ENCODE measurements at places on chromosomes 2 and 18.

DNA sequence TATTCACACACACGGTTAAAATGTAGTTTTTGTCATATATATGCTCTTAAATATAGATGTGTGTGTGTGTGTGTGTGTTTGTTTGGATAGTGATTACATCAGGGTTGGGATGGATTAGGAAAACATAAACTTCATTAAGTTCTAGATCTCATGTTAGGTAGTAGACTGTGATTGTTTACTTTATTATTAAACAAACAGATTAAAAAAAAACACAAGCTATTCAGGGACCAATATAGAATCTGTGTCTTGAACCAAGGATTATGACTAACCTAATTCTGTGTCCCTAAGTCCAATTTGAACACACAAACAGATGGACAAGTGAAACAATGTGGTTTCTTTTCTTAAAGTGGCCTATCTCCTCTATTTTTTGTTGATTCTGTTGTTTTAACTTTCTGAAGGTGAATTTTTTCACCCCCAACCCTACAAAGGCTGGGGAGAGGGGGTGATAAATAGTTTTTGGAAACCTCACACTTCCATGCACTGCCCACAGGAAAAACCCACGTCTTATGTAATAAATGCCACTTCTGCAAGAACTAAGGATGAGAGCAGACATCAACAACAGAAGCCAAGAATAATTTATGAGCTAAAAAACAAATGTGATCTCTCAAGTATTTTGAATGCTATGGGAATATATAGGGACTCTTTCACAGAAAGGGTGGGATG lies 40.7 kb downstream of the IL1R2 start:
- no peak for DNase-seq

DNA sequence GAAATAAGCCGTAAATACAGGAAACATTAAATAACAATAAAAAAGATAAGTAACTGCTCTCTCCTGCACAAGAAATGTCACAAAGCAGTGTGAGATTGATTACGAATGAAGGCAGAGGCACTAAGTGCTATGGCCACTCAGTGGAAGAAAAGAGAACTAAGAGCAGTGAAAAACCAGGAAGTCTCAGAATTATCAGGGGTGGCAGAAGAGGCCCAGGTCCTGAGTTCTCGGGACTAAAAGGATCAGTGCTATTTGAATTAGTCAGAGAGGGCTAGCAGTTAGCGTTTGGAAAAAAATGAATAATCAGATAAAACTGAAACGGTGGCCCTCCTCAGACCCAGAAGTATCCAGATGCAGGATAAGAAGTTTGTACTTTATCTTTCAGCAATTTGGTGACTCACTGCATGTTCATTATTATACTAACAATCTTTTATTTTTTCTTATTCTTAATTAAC lies 367.1 kb downstream of the ZEB2 start:
- DNase-seq, result no peak

- DNase-seq, result no peak
Measured at GRCh38 chr18:8049147-8049546, 482.0 kb downstream of the PTPRM start.

DNA sequence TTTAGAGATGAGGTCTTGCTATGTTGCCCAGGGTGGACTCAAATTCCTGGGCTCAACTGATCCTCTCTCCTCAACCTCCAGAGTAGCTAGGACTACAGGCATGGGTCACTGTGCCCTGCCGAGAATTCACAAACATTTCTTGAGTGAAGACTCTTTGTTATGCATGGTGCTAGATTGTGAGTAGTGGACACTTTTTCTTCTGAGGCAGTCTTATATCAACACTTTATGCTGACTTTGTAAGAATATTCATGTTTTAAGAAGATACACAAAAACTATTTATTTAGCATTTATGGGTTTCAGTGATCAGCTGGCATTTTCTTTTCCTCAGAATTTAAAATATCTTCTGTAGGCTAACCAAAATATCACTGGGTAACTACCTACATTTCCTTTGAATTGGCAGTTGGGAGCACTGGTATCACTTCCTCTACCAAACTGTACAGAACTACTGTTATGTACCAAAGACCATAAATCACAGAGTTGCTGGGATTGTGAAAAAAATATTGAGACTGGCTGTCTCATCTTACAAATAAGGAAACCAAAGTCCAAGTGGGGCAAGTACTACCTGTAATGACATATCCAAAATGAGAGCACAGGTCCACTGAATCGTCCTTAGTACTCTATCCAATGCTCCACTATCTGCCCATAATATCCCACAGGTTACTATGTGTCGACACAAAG lies 34.0 kb downstream of the DOCK10 start:
- no peak for DNase-seq

GRCh38 chr2:134198006-134198634 lies 55.8 kb upstream of the MGAT5 start:
- no peak for DNase-seq

DNA sequence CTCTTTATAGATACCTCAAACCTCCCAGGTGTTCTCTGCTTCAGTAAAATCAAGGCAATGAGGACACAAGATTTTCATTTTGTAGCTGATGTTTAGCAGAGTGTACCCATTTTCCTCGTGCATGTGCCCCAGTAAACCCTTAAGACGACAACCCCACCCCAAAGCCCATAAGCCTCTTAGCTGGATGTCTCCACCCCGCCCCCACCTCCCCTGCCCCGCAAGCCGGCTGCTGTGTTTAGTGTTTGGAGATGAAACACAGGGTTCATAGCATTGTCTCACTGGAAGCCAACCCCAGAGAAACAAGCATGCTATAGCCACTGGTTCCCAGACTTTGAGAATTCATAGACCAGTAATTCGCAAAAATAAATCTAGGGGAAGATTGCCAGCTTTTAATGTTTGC lies 5.8 kb upstream of the SAG start:
- DNase-seq, result no peak

DNA sequence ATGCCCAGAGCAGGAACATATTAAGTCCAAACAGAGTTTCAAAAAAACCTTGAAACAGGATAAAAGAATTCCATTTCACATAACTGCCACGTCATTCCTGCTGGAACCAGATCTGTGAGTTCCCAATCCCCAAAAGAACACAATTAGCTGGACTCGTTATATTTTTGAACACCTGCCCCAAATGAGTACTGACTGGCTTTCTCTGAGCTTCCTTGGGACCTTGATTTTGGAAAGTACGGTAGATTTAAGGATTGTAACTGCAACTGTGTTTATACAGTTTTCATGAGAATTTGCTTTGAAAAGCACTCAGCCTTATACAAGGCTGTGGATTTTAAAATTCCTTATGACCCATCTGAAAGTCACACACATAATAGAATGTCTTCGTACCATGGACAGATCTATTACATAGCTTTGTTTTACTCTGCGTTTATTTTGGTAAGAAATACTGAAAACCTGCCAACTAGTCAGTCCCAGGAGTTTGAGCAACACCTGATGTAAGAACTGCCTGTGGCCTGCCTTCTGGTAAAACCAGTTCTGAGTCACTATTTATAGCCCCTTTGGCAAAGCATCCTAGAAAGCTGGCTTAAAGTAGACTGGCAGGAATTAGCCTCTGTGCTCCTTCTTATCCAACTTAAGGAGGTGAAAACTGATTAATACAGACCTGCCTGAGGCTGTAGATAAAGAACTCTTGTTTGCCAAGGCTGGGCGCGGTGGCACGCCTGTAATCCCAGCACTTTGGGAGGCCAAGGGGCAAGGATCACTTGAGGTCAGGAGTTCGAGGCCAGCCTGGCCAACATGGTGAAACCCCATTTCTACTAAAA lies 48.1 kb downstream of the MERTK start:
- no peak for DNase-seq

DNA sequence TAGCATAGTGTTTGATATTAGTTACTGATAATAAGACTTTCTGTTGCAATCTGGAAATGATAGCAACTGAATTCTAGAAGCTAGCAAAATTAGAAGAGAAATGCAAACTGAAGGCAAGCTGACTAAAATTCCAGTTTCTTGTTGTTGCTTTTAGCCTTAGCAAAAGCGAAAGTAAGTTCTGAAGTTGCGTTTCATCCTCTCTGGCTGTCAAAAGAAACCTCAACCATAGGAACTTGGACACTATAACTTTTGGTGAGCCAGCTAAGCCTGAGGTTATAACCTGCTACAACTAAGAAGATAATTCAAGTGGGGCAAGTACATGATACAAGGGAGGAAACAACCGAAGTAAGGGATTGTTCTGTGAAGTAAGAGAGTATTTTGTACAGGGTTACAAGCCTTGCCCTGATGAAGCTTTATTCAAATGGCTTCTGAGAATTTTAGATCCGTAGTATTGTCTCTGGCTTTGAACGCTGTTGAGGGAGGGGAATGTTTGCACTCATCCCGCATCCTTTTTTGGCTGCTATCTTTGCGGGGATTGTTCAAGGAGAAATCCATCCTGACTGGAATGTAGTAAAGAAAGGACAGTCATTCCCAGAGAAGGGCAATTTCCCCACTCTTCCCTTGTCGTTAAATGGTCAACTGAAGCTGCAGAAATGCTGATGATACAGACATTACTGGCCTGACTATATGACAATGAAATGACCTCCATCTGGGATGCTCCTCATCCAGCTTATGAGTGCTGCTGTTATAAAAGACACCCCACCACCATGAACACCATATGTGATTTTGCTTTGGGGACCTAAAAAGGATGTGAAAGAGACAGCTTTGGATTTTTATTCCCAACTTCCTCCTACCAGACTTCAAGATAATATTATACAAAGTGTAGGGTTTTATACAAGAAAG lies 7.0 kb upstream of the TMX3 start:
- DNase-seq, result no peak

DNA sequence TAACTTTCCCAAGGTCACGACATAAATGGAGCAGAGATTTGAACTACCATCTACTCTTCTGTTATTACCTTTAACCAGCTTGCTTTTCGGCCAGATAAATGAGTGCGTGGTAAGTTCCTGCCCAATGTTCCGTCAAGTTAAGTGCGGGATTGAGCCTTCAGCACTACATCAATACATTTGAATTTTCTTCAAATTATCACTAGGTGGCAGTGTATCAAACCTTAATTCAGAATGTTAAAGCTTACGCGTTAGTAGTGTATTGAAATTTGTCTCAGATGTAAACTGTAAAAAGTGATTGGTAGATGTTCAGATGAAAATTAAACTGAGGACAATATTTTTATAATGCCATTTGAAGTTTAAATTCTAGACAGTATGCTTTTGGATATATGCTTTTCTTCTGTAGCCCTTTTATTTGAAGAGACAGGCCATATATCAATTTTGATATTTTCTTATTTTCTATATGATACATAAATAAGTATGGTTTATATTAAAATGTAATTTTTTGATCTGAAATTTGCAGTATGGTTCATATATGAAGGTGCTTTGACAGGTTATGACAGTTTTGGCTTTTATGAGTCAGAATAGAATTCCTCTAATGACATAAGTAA lies 681.3 kb downstream of the ADCYAP1 start:
- no peak for DNase-seq
